ENCODE measurements at places on chromosomes 6 and 20.

DNA sequence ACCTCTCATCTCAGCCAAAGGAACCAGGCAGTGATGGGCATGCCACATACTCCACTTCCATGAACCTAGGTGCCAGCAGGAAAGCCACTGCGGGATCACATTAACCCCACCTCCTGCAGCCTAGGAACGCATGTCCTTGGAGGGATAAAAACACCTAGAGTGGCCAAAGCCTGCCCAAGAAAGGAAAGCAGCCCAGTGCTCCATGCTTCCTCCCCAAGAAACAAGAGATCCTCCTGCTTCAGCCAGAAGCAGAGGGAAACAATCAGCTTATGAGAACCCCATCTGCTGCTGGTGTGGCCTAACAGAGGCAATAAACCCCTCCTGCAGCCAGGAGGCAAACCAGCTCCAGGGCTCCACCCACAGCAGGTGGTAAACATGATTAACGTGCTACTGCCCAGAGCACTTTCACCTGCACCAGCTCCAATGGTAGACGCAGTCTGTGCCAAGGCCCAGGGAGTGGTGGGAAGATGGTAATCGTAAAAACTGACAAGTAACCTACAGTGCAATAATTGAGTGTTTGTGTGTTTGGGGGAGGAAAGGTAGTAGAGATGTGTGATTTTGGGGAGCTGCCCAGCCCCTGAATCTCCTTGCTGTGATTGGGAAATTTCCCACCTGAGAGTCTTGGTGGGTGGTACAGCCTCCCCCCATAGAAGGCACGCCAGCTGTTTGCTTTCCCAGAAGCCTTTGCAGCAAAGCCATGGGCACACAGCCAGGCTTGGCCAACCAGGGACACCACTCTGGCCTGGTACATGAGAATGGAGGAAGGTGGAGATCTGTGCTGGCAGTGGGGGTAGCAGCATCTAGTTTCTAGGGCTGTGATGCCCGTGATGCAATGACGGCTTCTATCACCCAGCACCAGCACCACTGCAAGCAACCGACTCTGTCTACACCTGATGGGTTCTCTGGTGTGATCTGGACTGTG lies 50.6 kb upstream of the TBC1D7 start:
- ATAC-seq, result no peak

GRCh38 chr20:2867081-2867864 lies 6.0 kb upstream of the PTPRA start:
- ATAC-seq, result no peak

GRCh38 chr20:59268870-59269269 lies 31.5 kb upstream of the EDN3 start:
- no peak for ATAC-seq

GRCh38 chr20:2206957-2207769 lies 88.6 kb upstream of the TGM3 start:
- ATAC-seq, result peak; percentile 89

DNA sequence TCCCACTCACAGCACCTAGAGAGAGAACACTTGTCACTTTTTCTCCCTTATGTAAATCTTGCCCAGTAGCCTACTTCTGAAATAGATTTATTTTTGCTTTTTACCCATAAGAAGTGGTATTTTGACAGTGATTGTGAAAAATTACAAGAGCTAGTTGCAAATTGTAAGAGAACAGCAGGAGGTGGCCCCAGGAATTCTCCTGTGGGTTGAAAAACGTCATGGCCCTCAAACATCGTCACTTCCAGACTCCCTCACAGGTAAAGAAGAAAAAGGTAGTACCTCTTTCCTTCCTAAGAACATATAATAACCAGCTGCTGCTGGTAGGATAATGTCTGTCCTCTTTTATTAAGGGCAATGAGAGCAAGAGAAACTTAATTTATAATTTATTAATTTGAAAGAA lies 69.5 kb upstream of the LAMP5 start:
- ATAC-seq, result no peak

- ATAC-seq, result no peak
These were observed 246.0 kb upstream of the FLRT3 start for GRCh38 chr20:14583413-14583812.

- peak; percentile 52 for ATAC-seq
These were observed 17.1 kb upstream of the TINAG start for GRCh38 chr6:54291146-54291545.

GRCh38 chr6:131519670-131520436 lies 53.2 kb upstream of the ARG1 start:
- ATAC-seq, result peak; percentile 50

GRCh38 chr6:138405816-138406413 lies 1.9 kb downstream of the HEBP2 start:
- ATAC-seq, result no peak

DNA sequence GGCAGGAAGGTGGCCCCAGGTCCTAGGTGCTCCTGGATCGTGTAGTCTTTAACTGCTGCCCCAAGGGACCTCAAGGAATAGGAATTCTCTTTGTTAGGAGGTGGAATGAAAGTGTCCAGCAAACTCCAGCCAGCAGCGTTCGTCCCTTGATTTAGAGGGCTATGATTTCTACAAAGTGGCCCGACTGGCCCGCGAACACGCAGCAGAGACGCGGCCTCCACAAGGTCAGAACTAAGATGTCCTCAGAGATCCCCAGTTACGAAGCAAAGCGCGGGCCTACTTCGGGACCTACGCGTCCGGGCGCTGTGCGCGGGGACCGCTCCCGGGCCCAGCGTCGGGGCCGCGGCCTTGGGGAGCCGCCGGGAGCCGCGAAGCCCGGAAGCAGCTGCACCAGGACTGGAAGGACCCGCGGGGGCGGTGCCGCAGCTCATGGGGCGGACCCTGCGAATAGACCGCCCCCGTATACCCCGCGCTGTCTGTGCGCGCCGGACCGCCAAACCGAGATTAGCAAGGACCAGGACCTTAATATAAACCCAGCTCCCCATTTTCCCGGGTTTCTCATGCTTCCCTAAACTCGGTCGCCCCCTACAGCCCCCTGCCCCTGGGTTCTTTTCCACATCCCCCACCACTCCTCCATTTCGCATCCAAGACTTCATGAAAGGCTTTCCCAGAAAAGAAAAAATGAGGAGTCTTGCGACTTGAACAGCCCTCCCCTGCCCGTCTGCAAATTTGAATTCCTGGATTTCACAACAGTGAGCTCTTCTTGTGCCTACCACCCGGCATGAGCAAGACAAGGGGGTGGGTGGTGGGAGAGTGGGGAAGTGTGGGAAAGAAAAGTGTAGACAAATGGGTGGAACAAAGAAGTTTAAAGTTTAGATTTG lies at the start of gene C6orf47:
TSS of gene C6orf47 (minus strand) at position 398 of the 881 bp plus-strand sequence. CDS start 831 bp downstream, outside the sequence.
- ATAC-seq, result peak; percentile 86

DNA sequence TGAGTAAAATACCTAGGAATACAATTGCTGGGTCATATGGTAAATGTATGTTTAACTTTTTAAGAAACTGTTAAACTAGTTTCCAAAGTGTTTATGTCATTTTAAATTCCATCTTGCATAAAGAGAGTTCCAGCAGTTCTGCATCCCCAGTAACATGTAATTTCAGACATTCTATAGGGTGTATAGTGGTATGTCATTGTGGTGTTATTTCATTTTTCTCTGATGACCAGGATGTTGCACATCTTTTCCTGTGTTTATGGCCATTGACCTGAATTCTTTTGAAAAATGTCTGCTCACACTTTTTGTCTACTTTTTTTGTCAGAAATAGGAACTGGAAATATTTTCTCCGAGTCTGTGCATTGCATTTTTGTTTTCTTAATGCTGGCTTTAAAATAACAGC lies 128.9 kb downstream of the TMEM200A start:
- ATAC-seq, result no peak

- no peak for ATAC-seq
These were observed 74.0 kb downstream of the AGPAT4 start for GRCh38 chr6:161199850-161200249.

GRCh38 chr20:49983123-49983847 lies 505 bp downstream of the SNAI1 start:
- ATAC-seq, result no peak

DNA sequence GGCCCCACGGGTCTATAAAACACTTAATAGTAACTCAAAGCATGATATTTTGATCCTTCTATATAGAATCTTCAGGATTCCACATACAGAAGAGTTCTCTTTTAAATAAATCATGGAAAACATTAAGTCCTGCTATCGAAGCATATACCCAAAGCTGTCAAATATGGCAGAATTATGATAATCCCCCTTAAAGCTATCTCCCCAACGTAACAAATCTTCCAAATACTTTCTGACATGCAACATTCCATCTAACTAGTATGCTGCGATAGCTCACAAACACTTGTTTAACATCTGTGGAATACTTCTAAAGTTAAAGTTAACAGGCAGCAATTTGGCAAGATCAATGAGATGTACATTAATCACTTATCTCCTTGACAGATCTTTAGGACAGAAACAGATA lies 371.0 kb upstream of the RUNX2 start:
- no peak for ATAC-seq

- no peak for ATAC-seq
These were observed 244.5 kb upstream of the JARID2 start for GRCh38 chr6:15001326-15001910.

DNA sequence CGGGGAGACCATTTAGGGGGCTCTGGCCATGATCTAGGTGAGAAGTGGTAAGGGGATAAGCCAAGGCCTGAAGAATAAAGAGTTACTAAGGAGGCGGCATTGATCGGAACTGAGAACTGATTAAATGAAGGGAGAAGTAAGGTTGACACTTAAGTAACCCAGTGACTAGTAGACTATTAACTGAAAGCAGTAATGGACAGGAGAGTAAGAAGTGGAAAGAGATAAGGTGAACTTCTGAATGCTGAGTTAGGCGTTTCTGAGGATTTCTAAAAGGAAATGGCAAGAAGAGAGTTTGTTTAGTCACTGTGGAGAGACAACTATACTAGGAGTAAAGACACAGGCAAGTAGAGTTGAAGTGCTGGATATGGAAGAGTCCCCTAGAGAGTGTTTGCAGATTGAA lies 1.9 kb downstream of the ABCF1 start:
- no peak for ATAC-seq

DNA sequence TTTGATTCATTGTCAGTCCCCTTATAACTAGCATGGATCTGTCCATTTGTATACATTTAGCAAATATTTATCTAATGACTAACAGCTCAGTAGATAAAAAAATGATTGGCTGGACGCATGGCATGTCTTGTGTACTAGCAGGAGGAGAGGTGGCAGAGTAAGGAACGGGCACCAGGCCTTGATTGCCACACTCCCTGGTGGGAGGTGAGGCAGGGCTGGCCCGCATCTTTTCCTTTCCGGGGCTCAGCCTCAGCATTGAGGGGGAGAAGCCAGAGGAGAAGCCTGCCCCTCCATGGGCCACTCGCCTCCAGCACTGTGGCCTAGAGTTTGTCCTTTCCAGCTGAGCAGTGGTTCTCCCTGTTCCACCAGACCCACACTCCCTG lies 84.9 kb upstream of the TMEM181 start:
- ATAC-seq, result no peak

- no peak for ATAC-seq
These were observed at the start of gene PLN for GRCh38 chr6:118548136-118548535. Gene PLN, plus strand, starts transcription at chr6:118548296. Its CDS starts 10,626 bp downstream, at chr6:118558922.

- no peak for ATAC-seq
These were observed 304.3 kb downstream of the HDGFL1 start for GRCh38 chr6:22873513-22874136.

DNA sequence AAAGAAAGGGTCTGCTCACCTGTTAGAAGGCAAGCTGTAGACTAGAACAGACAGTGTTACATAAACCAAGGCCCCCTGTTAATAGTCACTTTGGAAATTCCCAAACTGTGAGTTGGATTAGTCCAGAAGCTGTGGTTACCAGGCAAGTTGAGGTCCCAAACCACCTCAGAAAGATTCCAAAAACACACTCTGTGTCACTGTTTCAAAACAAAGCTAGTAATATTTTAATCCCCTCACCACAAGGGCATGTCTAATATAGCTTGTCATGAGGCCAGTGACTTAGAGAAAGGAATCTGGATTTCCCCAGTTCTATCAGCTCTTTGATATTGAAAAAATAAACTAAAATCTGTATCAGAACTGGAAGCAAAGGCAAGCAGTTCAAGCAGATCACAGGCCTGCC lies 244.6 kb downstream of the HAO1 start:
- ATAC-seq, result no peak

- ATAC-seq, result peak; percentile 54
These were observed 18.3 kb upstream of the GTSF1L start for GRCh38 chr20:43744966-43745730.

DNA sequence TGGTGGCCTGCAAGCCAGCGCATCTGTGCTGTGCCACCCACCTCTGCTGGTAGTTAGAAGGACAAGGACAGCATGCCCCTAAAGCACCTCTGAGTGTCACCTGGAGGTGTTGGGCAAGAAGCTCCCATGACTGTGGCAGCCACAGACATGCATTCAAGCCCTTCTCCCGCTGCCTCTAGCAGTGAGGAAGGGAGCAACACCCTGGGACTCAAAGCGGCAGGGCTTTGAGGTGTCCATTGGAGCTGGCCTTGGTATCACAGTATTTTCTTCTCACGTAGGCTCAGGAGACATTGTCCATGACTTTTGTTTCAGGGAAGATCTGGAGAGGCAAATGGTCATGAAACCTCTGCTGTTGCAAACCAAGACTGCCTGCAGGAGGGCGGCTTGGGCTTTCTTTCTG lies 140.8 kb upstream of the RIN2 start:
- no peak for ATAC-seq

DNA sequence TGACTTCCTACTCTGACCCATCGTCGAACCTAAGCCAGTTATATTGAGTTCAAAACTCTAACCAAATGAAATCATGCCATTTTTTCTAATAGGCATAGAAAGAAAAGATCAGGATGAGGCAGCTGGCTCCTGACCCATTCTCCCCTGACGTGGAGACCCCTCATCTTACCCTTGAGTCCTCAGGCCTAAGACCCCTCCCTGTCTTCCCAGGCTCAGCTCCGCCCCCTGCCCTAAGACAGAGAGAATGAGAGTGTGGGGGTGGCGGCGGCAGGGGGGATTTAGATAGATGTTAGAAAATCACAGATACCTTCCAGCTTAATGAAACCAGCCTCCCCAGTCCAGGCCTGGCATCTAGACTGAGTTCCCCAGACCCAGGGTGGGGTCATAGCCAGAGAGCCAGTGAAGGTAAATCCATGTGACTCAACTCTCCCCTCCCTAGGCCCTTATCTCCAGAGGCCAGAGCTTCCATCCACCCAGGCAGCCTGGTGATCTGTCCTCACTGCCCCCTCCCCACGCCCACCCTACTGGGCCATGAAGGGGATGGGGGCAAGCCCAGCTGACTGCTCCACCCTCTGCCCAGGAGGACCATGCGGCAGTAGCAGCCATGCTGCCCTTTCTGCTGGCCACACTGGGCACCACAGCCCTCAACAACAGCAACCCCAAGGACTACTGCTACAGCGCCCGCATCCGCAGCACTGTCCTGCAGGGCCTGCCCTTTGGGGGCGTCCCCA lies 6.8 kb downstream of the TMEM63B start:
- ATAC-seq, result no peak
